Globus pallidus (tissue), 1 donor: ENCODE measurements at places on chromosomes 1 and 21.

- DNase-seq = no peak
Observed at GRCh38 chr1:184682956-184683355, 71.7 kb downstream of the EDEM3 start.

DNA sequence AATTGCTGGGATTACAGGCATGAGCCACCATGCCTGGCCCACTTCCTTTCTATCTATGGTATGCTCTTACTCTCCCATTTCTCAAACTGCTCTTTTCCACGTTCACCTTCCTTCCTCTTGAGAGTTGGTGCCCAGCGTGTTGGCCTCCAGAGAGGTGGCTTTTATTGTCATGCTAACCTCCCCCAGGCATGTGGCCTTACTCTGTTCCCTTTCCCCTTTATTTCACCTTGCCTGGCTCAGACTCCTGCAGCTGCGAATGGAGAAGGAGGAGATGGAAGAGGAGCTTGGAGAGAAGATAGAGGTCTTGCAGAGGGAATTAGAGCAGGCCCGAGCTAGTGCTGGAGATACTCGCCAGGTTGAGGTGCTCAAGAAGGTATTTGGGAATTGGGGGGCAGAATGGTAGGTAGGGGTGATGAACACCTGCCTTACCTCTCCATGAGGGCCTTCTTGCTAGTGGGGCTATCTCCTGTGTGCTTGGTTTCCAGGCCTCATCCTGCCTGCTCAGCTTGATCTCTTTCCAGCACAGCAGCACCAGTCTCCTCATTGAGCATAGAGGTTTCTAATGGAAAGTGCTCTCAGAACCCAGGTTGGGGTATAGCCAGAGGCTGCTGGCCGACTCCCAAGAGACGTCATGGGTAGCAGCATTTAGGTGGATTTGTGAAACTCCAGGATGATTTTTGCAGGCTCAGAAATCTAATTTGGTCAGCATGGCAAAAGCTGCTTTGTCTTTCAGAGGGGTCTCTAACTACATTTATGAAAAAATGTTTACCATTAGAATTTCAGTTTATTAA, 13.2 kb upstream of the TUFT1 start:
- no peak for DNase-seq

- DNase-seq = no peak
Observed at GRCh38 chr1:105483436-105483835, 1573.0 kb upstream of the PRMT6 start.

GRCh38 chr1:59432531-59433439, 135.9 kb downstream of the FGGY start:
- no peak for DNase-seq

- DNase-seq = no peak
Observed at GRCh38 chr1:156668801-156669637, 8.2 kb downstream of the NES start.

DNA sequence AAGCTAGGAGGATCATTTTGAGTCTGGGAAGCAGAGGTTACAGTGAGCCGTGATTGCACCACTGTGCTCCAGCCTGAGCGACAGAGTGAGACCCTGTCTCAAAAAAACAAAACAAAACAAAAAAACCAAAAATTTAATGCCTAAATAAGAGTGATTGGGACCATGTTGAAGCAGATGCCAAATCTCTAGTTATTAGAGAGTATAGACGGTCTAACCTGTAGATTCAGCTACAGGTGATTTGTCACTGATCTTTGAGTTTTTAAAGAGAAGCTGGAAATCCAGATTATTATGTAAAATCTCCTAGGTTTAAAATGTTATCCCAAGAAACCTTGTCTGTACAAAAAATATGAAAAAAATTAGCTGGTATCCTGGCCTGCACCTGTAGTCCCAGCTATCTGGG, 11.5 kb downstream of the HDAC1 start:
- DNase-seq = no peak

- DNase-seq = no peak
Observed at GRCh38 chr1:18954270-18955071, 2.0 kb downstream of the IFFO2 start.

GRCh38 chr1:21593231-21593630, 75.9 kb downstream of the RAP1GAP start:
- DNase-seq = no peak

- DNase-seq = no peak
Observed at GRCh38 chr1:245213066-245213831, 58.5 kb downstream of the KIF26B start.

DNA sequence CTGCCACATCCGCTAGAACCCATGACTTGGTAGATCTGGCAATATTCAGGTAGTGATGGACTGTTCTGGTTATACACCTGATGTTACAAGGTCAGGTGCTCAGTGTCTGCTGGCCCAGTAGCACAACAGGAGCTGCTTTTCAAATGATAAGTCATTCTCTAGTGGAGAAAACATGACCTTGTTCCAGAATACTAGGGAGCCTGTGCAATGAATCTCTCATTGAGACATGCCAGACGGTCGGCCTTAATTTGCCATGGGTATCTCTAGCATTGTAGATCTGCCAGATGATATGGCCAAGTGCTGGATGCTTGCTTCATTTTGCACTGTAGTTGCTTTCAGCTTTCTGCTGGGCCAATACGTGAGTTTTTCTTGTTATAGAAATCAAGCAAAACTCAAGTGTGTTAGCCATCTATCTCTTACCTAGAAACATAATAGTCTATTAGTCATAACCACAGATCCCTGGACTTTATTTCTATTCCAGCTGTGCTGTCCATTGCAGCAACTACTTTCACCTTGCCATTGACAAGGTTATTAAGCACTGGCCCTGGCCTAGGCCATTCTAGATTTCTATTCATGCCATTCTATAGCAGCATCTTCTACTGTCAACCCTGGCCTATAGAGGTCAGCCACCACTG, 13.9 kb upstream of the CENPF start:
- DNase-seq = no peak

DNA sequence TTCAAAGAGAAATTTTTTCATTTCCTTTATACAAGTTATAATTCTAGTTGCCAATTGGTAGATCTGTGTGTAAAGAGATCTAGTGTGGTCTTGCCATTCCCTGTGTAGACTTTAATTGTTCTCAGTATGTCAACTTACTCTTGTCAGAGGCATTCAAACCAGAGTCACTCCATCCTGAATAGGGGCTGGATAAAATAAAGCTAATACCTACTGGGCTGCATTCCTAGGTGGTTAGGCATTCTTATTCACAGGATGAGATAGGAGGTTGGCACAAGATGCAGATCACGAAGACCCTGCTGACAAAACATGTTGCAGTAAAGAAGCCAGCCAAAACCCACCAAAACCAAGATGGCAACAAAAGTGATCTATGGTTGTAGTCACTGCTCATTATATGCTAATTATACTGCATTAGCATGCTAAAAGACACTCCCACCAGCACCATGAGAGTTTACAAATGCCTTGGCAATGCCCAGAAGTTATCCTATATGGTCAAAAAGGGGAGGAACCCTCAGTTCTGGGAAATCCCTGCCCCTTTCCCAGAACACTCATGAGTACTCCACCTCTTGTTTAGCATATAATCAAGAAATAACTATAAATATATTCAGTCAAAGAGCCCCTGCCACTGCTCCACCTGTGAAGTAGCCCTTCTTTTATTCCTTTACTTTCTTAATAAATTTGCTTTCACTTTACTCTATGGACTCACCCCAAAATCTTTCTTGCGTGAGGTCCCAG, 74.0 kb upstream of the ADAMTS5 start:
- no peak for DNase-seq

DNA sequence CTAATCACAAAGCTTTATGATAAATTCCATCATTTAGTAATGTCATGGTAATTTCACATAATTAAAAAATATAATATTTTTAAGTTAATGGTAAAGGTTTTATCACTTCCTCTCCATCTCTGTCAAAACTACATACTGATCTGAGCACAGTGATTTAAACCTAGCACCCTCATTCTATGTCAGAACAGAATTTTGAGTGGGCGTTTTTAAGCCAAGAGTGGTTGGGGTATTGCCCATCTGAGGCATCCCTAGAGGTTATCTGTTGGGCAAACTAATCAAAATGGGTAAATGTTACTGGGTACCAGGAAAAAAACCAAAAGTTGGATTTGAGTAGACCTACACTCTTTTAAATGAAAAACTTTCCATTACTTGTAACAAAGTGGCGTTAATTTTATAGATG, 100.7 kb upstream of the GFI1 start:
- DNase-seq = no peak

GRCh38 chr1:174273190-174273589, 113.9 kb downstream of the RABGAP1L start:
- DNase-seq = no peak

DNA sequence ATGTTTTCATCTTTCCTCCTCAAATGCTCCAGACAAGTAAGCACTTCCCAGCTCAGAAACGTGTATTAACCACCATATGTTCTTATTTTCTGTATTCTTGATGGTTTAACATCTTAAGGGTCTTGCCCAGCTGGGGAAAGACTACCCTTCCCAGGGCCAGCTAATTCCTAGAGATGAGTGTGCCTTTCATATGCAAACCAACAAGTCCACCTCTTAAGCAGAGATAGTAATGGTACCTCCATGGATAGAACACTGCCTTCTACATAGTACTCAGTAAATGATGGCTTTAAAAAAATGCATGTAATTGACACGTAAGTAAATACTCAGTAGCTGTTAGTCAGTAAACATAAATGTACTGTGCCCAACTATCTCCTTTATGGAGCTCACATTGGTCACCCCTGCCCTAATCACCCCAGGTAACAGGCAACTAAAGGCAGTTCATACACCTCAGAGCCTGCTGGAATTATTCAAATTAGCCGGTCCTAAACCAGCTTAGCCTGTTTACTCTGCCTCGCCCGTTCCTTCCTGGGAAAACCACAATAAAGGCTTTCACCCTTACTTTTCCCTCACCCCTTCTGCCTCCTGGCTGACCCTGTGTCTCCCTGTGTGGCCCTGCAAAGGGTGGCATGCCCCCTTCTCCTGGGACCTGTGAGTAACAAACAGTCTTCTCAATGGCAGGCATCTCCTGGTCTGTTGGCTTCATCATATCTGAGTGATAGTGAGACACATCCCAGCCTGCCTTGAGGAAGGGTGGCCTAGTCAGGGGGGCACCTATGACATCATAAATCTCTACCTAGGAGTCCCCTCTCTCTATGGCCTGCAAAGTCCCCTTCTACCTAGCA, 40.1 kb upstream of the KLHDC7A start:
- no peak for DNase-seq

- no peak for DNase-seq
Observed at GRCh38 chr1:205497351-205497750, 7.1 kb upstream of the CDK18 start.

DNA sequence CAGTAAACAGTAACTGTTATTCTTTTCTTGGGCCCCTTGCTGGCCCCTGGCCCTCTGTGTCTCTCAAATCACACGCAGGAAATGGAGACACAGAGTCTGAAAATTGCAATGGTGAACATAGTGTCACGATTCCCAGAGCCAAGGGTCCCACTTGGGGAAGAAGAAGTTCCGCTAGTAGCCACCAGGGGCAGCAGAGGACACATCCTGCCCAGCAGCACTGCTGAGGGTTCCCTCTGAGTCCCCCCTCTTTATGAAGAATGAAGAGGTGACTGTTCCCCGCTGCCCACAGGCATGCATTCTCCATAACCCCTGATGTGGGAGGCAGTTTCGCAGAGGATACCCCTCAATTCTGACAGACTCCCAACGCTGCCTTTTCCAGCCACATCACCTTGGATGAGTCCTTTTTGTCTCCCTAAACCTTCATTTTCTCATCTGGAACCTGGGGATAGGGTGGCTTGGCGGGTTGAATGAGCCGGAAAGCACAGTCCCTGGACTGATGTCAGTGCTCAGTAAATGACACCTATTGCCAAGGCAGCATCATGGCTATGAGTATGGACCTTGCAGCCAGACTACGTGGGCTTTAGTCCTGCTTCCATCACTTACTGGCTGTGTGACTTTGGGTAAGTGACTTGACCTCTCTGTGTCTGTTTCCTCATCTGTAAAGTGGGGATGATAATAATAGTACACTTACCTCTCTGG, 238.0 kb upstream of the TMEM51 start:
- DNase-seq = no peak

DNA sequence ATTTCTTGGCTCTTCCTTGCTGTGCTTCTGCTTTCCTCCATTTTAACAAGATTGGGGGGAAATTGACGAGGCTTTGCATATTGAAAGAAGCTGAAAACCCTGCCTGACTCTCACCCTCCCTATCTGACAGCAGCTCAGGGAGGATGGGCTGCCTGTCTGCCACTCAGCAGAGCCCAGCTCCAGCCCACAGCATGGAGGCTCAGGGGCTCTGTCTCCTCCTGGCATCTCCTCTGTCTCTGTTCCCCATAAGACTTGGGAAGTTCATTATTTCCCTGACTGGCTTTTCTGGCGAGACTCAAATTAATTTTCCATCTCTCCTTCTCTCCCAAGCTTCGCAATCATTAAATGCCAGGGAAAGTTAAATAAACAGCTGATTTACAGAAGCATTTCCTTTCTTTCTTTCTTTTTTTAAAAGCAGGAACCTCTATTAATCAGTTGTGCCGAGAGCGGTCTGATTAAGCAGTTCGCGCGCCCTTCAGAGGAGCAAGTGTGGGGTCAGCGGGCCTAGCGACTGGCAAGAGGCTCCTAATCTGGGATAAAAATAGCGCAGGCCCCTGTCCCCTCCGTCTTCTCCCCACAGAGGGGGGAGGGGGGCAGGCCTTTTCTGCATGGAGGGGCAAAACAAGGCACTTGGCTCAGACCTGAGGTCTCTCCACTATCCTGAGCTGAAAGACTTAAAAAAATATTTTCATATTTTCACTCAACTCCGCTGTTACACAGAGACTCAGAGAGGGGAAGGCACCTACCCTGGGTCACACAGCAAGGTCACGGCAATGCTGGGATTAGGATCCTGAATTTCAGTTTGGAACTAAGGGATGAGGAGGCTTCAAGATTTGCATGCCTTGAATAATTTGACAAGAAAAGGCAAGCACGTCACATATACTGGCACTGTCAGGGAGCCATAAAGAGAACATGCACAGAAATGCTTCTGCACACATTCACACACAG, 170.4 kb downstream of the ACTL8 start:
- DNase-seq = no peak

- DNase-seq = no peak
Observed at GRCh38 chr21:28482657-28483056, 510.0 kb downstream of the LTN1 start.

- no peak for DNase-seq
Observed at GRCh38 chr1:212158912-212159796, 123.6 kb downstream of the DTL start.

GRCh38 chr1:234710936-234711724, 101.2 kb upstream of the IRF2BP2 start:
- no peak for DNase-seq

DNA sequence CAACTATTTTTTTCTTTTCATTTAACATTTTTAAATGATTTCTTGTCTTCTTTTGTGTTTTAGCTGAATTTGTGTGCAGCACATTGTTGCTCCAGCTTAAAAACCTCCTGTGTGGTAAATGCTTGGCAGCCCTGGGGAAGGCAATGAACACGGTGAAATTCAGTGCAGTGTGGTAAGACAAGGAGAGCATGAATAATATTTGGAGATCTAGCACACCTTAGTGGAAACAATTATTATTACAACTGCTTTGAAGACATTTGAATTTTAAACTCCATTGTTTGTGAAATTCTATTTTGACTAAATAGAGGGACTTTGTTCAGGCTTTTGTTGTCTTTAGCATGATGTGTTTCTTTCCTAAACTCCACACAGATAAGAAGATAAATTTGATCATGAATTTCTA, 242.6 kb upstream of the CXADR start:
- DNase-seq = peak; percentile 63
